ENCODE measurements at places on chromosomes 3 and 15.

- DNase-seq, result no peak
Observed at GRCh38 chr3:71444028-71444860, 139.3 kb downstream of the FOXP1 start.

- no peak for DNase-seq
Observed at GRCh38 chr3:144947895-144948294, 976.3 kb downstream of the DIPK2A start.

- no peak for DNase-seq
Observed at GRCh38 chr15:31782951-31783350, 247.4 kb upstream of the CHRNA7 start.

DNA sequence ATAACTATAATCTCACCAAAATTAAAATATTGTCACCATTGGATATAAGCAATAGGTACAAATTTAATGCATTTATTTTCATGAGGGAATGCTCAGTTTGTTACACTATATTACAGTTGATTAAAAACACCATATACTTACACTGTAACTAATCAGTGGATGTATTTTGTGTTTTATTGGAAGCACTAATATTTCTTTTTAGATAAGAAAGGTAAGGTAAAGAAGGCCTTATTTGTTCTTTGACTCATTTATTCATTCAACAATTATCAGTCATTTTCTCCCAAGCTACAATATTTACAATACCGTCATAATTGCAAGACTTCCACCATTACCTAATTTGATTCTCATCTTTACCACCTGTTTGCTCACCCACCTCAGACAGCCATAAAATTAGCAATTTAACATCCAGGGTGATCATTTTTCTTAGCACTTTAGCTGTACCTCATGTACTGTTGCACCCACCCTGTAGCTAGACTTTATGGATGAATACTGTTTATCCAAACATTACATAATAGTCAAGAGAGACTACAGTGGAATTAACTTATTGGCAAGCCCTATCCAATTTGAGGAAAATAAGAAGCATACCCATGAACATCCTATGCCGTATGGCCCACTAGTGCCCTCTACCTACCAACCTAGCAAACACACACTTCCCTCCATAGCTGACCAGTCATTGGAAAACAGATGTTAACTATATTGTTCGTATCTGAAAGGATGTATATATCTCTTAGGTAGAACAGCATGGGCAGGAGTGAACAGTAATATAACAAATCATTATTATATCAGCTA lies 229.6 kb downstream of the BBX start:
- DNase-seq, result no peak

GRCh38 chr3:33537133-33537532 lies 96.9 kb upstream of the UBP1 start:
- DNase-seq, result no peak

DNA sequence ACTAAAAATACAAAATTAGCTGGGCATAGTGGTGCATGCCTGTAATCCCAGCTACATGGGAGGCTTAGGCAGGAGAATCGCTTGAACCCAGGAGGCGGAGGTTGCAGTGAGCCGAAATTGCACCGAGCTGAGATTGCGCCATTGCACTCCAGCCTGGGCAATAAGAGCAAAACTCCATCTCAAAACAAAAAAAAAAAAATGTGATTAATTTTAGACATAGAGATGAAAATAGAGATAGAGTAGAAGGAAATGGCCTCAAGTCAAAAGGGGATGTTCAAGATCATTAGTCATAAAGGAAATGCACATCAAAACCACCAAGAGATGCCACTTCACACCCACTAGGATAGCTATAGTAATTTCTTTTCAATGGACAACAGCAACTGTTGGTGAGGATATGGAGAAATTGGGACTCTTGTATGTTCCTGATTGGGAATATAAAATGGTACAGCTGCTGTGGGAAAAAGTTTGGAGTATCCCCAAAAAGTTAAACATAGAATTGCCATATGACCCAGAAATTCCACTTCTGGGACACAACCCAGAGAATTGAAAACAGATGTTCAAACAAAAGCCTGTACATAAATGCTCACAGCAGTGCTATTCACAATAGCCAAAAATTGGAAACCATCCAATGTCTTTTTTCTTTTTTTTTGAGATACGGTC lies 55.4 kb downstream of the ABHD2 start:
- DNase-seq, result no peak

GRCh38 chr15:32148833-32149555 lies 118.7 kb downstream of the CHRNA7 start:
- no peak for DNase-seq

DNA sequence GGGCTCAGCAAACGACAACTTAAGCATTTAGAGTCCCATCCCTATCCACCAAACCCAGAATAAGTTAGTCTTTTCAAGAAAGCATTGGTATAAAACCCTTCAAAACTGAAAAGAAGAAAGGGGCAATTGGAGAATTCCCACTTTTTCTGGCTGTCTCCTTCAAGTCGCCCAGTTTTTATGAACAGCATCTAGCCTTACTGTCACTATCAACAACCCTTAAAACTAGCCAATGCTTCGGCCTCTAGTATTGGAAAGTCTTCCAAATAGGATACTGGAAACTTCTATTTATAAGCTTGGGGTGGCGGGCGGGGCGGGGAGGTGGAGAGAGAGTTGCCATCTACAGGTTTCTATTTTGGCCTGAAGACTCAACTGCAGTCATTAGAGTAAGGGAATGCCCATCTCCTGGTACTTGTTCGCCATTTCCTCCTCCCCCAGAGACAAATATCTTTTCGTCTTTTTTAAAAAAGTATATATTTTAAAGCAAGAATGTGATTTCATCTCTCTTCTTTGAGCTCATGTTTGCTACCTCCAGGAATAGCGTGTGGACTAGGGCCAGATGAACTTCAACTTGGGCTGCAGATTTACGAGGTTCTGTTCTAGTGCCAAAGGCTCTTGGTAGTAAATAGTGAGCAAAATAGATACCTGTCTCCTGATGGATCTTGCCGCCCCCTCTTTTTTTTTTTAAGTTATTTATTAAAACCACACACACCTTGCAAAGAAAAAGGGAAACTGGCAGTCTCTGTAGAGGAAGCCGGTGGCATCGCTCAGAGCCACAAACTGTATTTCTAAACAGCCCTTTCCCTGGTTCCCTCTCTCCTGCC lies 2.7 kb downstream of the BCL6 start:
- no peak for DNase-seq

DNA sequence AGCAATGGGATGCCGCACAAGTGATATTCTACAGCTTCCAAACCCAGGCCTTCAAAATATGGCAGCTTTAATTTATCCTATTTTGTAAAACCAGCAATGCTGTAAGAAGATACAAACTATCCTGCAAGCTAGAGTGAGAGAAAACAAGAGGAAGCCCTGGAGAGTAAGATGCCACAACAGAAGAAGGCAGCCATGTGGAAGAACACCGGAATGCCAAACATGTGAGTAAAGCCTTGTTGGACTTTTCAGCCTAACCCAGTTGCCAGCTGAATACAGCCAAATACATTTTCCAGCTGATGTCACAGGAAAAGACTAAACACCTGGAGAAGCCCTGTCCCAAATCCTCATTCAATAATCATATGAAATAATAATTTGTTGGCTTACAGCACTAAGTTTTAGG lies 1115.1 kb upstream of the CADM2 start:
- peak; percentile 54 for DNase-seq

DNA sequence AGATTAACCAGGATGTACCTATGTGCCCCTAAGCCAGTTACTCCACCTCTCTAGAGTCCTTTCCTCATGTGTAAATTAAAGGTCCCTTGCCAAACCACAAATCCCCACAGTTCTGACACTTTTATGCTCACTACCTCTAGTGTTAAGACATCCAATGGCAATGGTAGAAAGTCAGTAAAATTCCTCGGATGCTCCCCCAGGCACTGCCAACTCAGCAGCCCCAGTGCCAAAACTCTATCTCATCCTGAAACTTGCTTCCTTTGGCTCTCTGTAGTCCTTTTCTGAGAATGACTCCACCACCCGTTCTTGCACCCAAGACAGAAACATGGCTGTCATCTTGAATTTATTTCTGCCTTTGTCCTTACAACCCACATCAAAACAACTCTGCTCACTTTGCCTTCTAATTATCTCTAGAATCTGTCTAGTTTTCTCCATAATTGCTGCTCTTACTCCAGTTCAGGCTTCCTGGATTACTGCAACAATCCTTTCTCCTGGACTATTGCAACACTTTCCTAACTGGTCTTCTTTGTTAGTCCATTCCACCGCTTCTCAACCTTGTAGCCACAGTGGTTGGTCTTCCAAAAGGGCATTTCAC lies 41.6 kb downstream of the MB21D2 start:
- DNase-seq, result no peak

GRCh38 chr15:84643838-84644237 lies 10.2 kb downstream of the WDR73 start:
- no peak for DNase-seq

DNA sequence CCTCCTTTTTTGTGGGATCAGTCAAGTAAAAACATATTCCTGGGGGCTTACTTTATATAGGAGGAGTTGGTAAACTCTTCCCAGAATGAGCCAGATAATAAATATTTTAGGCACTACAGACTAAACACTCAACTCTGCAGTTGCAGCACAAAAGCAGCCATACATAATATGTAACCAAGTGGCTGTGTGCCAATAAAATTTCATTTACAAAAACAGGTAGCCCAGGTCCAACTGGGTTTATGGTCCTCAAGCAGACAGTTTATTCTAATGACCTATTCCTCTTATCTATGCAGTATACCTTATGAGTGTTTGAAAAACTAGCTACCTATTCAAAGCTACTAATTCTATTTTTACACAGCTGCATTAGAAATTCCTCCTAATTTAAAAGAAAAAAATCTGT lies 61.8 kb downstream of the FAIM start:
- DNase-seq, result no peak

DNA sequence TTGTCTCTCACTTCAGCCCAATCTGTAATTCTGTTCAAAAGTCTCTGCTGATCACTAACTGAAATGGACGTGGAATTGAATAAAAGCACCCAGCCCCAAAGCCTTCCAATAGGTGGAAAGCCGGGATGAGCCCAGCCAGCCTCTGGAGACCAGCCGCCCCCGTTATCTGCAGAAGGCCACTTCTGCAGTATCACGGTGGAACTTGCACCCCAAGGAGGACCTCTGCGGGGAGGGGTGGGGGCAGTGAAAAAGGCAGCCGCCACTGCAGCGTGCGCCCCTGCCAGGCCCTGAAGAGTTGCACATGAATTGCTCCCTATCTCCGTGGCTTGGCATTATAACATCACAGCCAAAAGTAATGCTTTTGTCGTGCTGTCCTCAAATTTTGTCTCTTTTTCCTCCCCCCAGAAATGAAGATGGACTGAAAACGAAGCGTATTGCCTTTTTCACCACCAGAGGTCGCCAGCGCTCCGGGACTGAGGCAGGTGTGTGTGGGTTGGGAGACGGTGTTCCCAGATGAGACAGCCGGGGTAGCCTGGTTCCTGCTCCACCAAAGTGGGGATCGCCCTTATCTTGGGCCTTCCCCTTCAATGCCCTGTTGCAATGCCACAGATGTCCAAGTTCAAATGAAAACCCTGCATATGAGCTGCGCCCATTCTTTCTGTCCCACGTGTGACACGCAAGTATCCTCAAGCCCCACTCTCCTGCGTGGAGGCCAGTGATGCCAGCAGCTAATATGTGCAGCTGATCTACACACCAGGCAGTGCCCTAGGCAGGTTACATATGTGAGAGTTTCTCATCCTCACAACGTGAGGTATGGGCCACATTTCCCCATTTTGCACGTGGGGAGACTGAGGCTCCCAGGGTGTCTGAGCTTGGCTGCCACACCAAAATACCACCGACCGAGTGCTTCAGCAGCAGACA lies 96.0 kb downstream of the LRRK1 start:
- no peak for DNase-seq

DNA sequence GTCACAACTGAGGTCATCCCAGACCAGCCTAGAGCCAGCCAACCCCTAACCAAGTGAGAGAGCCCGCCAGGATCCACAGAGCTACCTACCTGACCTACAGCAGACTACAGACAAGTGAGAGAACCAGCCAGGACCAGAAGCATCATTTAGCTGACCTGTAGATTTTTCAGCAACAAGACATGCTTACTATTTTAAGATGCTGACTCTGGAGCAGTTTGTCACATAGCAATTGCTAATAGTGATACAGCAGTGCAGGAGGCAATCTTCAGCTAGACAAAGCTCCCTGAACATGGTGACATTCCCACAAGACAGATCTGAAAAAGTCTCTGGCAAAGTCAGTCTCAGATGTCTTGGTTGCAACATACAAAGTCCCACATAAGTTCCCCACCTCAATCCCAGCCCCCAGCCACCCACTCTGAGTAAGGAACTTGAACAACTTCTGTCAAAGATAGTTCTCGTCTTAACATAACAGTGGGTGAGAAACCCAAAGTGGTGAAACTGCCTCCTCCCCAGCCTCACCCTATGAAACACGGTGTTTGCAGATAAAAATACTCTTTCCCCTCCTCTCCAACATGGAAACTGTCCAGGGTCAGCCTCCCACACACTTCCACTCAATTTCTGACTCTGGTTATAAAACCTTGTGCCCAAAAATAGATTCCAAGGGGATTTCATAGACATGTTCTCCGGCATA lies 120.3 kb upstream of the SLC6A11 start:
- DNase-seq, result no peak

- no peak for DNase-seq
Observed at GRCh38 chr3:126508564-126508964, 9.0 kb downstream of the UROC1 start.

GRCh38 chr3:171458864-171459136 lies 1.4 kb downstream of the TNIK start:
- no peak for DNase-seq

GRCh38 chr3:177589911-177590381 lies 392.7 kb upstream of the TBL1XR1 start:
- peak; percentile 99 for DNase-seq

DNA sequence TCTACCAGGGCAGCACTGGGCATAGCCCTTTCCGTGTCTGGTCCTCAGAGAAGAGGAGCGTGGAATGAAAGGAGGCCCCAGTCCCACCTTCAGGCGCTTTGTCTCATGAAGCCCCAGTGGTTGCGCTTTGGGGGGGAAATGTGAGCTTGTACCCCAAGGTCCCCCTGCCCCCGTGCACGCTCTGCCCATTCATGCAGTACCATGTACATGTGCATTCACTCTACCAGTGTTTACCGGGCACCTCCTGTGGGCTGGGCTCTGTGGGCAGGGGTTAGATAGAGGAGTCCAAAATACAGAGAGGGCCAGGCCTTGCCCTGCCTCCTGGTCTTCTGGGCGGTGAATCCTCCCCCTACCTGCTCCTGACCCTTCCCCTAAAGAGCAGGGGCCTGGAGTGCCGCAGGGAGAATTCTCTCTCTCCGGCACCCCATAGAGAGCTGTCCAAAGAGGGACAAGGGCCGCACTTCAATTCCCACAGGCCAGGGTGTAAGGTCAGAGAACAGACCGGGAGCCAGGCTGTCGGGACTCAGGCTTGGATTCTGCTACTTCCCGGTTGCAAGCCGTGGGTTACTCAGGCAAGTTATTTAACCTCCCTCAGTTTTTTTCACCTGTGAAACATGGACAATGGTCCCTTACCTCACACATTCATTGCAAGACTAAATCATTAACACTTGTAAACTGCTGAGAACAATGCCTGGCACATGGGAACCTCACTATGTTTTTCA lies 153.4 kb downstream of the MEGF11 start:
- no peak for DNase-seq

DNA sequence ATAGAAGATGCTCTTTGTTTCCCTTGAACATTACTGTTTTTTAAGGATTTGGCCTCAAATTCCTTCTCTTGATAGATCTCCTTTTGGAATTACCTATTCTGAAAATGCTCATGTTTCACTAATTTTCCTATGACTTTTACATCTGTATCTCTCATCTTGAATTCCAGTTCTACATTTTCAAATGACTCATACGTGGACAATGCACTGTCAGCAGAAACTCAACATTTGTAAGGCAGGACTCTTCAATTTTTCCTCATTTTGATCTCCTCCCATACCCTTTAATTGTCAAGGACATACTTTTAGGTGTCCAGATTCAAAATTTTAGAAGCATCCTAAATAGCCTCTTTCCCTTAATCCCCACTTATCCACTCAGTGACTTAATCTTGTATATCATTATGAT lies 341.0 kb upstream of the RASGRP1 start:
- no peak for DNase-seq
